ENCODE measurements at places on chromosomes 5 and 9.

- DNase-seq = no peak
Measured at GRCh38 chr5:75824323-75824722, 107.1 kb upstream of the POC5 start.

DNA sequence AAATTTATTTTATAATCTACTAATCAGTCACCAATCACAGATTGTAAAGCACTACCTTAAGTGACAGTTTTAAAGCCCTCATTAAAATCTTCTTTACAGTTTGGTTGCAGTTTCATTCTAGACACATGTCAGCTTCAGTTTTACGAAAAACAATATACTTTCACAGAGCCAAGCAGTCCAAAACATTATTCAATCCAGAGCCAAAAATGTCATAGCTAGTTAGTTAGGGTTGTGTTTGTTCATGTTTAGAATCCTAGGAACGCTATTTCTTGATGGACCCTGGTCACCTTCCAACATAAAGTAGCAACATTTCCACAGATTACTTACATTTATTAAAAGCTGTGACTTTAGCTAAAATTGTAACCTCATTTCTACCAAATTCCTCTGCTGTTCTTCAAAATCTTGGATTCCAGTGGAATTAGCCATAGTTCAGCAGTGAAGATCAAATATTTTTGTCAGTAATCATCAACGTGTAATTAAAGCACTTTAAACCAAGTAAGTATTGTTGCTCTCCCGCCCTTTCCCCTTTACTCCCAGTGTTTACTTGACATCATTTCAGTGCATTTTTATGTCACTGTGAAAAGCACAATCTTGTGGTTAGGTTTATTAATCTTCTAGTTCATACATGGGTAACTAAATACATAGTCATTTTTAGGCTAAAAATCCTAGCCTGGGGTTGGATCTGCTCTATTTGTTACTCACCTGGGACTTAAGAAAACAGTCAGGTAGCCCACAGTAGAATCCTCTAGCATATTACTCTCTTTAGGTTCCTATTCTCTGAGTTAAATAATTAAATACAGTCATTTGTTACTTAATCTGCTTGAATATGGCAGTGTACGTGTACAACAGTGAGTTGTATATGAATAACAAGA, 74.3 kb downstream of the NIPBL start:
- DNase-seq = no peak

DNA sequence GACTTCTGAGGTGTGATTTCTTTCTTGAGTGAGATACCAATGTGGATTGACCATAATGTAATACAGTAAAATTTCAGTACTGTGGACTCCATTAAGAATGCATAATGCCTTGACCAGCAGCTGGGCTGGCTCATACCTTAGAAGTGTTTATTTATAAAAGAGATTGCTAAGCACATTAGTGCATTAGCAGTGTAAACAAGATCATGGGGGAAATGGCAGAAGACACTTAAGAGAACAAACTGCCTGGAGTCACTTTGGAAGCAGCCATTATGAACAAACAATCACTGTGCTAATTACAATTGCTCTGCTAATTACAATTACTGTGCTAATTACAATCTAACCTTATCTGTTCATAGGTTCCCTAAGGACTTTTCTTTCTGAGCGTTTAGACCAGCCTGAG, 104.2 kb downstream of the TRIM32 start:
- DNase-seq = no peak

DNA sequence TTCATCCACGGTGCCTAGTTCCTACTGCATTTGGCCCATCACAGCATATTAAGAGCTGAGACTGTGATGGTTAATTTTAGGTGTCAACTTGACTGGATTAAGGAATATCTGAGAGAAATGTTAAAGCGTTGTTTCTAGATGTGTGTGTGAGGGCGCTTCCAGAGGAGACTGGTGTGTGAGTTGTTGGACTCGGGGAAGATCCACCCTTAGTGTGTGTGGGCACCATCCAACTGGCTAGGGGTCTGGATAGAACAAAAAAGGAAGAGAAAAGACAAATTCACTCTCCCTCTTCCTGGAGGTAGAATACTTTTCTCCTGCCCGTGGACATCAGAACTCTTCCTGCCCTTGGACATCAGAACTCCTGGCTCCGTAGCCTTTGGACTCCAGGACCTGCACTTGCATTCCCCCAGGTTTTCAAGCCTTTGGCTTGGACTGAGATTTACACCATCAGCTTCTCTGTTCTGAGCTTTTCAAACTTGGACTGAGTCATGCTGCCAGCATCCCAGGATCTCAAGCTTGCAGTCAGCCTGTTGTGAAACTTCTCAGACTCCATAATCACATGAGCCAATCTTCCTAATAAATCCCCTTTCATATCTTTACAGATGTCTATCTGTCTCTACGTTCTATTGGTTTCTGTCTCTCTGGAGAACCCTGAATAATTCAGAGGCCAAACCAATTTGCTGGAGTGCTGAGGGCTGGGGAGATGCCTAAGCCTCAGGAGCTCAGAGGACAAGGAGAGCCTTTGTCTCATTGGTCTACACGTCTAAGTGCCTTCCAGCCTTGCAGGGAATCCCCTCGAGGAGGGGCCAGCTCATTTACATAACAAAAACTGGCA, 164.5 kb downstream of the DCP2 start:
- DNase-seq = no peak

- no peak for DNase-seq
Measured at GRCh38 chr9:10062629-10063395, 550.0 kb downstream of the PTPRD start.

GRCh38 chr9:9791611-9792010, 821.2 kb downstream of the PTPRD start:
- no peak for DNase-seq

GRCh38 chr9:115202960-115203751, 85.2 kb upstream of the TNC start:
- DNase-seq = no peak

- no peak for DNase-seq
Measured at GRCh38 chr5:80967500-80968181, 7.5 kb downstream of the RASGRF2 start.

DNA sequence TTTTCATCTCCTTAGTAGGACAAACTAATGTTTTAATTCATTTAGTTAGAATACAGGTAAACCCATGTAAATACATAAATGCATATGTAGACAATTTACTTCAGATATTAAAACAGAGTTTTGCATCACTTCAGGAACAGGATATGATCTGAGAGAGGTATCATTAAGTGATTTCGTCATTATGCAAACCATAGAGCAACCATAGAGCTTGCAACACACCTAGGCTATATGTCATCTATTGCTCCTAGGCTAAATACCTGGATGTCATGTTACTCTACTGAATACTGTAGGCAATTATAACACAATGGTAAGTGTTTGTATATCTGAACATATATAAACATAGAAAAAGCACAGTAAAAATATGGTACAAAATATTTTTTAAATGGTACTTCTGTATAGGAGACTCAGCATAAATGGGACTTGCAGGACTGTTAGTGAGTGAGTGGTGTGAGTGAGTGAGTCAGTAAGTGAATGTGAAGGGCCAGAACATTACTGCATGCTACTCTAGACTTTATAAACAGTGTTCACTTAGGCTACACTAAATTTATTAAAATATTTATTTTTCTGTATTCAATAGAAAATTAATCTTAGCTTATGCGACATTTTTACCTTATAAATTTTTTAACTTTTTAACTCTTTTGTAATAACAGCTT, 1377.5 kb upstream of the CDH9 start:
- no peak for DNase-seq

DNA sequence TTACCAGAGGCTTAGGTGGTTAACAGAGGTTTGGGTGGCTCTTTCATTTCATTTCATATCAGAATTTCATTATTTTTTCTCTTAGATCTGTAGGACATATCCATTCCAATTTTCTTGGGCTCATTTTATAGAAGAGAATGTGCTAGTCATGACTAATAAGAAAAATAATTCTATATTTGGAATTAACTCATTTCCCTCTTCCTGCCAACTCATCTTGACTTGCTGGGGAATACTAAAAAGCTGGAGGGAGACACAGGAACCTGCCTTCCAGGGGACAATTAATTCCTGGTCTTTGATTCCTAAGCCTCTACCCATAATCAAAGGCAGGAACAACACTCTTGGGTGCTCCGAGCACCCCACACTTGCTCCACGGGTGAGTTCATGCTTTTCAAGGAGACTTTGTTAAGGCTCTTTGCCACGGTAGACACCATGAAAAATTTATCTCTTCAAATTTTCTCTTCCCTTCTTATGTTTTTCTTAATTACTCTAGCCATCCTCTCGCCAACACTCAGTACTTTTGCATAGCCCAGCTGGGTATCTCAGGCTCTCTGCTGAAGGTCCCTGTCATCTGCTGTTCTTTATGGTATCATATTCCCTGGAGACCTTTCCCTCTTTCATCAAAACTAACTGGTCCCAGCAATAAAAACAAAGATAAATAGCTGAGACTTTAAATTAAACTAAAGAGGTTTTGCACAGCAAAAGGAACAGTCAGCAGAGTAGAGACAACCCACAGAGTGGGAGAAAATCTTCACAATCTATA, 273.9 kb downstream of the NPR3 start:
- no peak for DNase-seq

DNA sequence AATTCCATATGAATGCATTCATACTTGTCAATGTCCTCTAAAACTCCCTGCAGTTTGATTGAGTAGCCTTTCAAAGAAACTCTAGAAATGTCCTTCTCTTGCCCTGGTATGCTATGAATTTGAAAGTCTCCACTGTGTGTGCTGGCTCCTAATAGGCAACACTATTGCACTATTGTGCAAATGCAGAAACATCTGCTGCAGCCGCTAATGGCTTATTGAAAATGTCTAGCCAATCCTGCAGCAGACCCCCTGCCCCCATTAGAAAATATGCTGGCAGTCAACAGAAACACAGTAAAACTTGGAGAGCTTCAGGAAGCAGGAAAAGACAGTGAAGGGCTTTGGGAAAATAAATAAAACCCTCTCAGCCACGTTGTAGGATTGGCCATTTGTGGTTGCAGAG, 87.3 kb upstream of the GRAMD2B start:
- DNase-seq = no peak

- no peak for DNase-seq
Measured at GRCh38 chr9:5095795-5096194, 89.6 kb downstream of the INSL6 start.

DNA sequence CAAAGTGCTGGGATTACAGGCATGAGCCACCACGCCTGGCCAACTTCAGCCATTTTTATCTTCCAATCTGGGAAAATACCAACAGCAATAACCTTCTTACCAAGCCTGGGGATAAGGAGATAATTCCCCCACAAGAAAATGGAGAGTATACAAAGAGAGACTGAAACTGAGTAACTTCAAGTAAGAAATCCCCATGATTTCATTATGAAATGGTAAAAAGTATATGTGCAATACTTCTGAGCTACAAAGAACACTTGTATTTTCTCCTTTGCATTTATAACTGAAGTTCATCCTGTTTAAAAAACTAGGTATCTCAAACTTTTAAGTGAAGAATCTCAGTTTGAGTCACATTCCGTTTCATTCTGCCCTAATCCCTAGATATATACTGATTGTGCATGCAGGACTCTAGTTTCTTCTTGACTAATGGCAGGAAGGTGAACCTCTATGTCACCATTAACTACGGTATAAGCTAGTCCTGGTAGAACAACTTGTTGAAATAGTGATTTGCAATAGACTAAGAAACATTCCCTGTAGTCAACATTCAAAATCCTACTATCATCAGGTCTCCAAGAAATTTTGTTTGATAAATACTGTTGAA, 2071.4 kb downstream of the MAT2B start:
- no peak for DNase-seq

DNA sequence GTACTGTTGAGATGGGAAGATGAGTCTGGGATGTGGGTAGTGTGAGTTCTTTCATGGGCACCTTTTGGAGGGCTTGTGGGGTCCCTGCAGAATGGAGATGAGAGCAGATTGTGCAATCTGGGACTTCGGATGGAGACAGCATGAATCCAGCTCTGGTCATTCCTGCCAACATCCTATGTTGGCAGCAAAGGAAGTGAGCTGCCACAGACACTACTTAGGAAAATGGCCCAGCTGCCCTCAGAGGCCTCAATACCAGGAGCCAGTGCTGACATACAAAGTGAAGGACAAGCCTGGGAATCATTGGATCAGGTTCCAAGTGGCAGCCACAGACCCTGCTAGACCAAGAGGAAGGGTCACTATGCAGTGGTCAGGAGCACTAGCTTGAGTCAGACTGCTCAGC, 402.8 kb downstream of the CDK5RAP2 start:
- no peak for DNase-seq

- no peak for DNase-seq
Measured at GRCh38 chr5:35458824-35459207, 158.8 kb upstream of the SPEF2 start.

DNA sequence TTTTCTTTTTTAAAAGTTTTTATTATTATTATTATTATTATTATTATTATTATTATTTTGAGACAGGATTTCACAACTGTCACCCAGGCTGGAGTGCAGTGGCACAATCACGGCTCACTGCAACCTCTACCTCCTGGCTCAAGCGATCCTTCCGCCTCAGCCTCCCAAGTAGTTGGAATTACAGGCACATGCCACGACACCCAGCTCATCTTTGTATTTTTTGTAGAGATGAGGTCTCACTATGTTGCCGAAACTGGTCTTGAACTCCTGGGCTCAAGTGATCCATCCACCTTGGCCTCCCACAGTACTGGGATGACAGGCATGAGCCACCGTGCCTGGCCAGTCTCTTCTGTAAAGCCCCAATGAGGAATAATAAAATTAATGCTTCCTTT, 31.0 kb upstream of the TXN start:
- DNase-seq = no peak

DNA sequence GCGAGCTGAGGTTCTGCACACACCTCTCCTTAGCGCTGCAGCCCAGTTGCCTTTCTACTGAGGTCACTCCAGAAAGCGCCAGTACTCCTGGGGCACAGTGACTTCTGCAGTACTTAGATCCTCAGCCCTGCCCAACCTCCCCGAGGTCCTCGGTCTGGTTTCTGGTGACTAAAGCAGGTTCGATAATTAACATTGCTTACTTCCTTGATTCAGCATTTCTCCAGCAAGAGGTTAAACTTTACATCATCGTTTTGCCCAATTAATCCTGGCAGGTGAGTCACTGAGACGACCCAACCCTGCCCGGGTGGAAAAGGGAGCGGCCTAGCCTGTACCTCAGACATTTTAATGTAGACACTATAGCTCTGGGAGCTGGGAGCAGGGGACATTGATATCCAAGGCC, 77.6 kb downstream of the PLAC8L1 start:
- no peak for DNase-seq

GRCh38 chr9:89743216-89743572, 138.4 kb downstream of the GADD45G start:
- DNase-seq = no peak

DNA sequence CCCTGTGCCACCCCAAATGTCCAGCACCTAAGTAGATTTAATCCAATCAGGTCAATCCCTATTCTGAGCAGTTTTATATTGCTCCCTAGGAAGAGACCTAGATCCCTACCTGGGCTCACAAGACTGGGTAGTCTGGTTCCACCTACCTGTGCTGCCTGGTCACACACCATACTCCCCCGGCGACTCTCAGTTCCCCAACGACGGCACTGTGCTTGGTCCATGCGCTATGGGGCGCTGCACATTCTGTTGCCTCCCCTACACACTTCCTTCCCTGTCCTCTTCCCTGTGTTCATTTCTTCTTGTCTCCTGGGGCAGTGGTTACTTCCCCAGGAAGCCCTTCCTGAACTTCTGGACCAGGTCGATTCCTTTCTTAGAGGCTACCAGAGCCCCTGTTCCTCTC, 109.9 kb upstream of the IL12B start:
- no peak for DNase-seq

GRCh38 chr5:24789611-24790351, 145.0 kb upstream of the CDH10 start:
- no peak for DNase-seq

GRCh38 chr5:146793709-146794108, 84.8 kb downstream of the PPP2R2B start:
- no peak for DNase-seq

Data from inflammatory macrophage treated with lipopolysaccharide for 4 hours (primary cell).